Glutamatergic neuron (in vitro differentiated cells): ENCODE measurements at places on chromosomes 7 and 10. TPM values are rescaled to one million over a fixed set of nuclear protein-coding genes. Genes with fewer than 3 reads are reported as not detected.

RAB19 gene
- not detected for total RNA-seq

DNA sequence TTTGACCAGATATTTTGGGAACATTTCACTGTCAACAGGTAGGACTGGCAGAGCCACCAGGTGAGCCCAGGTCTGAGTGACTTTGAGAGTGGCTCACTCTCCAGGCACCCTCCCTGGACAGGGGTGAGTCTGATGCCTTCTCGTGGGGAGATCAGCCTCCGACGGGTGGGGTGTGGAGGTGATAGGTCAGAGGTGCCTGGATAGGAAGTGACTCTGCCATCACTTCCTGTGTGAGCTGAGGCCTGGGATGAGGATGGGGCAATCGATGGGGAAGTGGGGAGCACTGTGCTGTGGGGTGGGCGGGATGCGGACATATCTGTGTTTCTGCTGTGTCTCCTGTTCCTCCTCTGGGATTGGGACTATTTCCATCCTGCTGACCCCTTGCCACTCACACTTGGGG, 34.6 kb downstream of the IFT22 start:
- no peak for DNase-seq

DNA sequence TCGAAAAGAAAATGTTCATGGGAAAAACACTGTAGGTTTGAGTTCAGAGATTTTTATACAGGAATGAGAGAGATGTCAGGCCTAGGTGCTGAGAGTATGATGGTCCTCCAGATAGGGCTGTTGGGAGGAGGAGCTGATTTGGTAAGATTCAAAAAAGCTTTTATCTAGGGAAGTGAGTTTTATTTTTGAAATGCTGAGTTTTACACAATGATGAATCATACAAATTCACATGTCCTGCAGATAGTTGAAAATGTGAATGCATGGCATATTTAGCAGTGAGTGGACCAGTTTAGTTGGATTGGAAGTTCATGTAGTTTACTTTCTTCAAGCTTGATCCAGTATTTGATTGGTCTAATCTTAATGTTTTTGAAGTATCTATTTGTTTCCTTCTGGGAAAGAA, 154.8 kb downstream of the LRRC4 start:
- DNase-seq: no peak

DNA sequence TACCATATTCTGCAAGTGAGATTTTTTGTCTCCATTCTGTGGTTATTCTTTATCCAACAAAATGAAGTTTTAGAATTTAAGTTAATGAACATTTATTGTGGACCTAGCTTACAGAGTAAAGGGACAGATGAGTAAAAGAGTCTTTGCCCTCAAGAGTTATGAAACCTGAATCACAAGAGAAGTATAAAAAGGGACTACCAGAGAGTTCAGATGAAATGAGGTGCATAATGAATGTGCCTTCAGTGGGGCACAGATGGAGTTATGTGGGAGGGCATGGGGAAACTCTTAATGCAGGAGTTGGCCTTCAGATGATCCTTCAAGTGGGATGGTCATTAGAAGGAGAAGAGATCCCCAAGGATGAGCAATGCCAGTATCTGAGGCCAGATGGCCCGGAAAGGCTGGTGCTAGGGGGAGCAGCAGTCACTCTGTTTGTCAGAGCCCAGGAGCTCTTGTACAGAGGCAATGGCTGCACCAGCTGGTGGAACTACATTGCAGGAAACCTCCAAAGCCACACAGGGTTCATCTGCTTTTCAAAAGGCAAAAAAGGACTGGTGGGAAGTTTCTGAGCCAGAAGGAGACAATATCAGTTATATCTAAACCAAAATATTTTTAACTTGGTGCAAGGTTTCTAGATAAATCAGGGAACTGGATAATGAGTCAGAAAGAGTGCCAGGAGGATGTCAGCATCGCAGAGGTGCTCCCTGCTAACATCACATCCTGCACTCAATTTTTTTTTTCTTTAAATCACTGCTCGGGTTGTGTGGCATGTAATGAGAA, 162.0 kb downstream of the KLF6 start:
- DNase-seq: no peak

DNA sequence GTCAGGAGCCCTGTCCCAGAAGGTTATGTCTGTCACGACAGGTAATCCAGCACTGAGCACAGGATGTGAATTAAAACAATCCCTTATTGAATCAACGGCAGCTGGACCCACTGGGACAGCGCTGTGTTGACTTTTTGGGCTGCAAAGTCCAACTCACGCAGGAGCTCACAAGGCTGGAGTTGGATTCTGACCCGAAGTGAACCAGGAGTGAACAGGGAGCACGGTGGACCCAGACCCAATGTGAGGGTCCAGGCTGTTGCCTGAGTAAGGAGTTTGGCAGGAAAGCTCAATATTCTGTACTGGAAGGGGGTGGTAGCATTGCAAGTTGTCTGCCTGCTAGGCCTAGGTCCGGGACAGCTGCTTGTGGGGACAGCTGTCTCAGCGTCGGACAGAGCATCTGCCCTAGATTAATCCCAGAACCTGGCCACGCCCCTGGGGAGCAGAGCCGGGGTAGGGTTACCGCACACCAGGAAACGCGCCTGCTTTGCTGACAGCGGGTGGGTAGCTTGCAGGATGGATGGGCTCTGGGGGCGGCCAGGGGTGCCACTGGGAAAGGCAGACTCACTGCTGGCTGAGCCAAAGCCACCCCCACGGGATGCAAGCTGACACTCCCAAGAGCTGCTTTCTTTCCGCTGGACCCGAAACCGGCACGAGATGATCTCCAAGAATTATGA, 24.0 kb downstream of the COL26A1 start:
- DNase-seq: peak; percentile 94

- DNase-seq: no peak
Measured at GRCh38 chr7:97871659-97872024, 566 bp downstream of the ASNS start.

- no peak for DNase-seq
Measured at GRCh38 chr7:92671505-92672169, 81.4 kb upstream of the FAM133B start.

GRCh38 chr10:14171336-14171735, 159.4 kb downstream of the FRMD4A start:
- no peak for DNase-seq

ABCC2 gene
- 0.39 TPM for total RNA-seq

DNA sequence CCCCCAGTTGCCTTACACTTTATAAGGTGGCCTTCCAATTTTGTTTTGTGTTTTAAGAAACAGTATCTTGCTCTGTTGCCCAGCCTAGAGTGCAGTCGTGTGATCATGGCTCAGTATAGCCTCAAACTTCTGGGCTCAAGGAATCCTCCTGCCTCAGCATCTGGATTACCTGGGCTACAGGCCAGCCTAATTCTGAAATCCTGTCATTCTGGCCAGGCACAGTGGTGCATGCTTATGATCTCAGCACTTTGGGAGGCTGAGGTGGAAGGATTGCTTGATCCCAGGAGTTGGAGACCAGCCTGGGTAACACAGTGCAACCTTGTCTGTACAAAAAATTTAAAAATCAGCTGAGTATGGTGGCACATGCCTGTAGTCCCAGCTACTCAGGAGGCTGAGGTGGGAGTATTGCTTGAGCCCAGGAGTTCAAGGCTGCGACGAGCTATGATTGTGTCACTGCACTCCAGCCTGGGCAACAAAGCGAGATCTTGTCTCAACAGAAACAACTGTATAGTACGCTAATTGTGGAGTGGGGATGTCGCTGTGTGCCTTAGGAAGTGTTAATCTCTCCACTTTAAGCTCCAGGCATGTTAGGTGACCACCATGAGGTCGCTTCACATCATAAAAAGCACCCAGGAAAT, 24.7 kb upstream of the RBM33 start:
- no peak for DNase-seq

CRTAC1 gene
- total RNA-seq: 2.5 TPM

ZNF398 gene
- 13.9 TPM for total RNA-seq

GRCh38 chr7:10122551-10123100, 851.0 kb upstream of the PHF14 start:
- DNase-seq: peak; percentile 21

DNA sequence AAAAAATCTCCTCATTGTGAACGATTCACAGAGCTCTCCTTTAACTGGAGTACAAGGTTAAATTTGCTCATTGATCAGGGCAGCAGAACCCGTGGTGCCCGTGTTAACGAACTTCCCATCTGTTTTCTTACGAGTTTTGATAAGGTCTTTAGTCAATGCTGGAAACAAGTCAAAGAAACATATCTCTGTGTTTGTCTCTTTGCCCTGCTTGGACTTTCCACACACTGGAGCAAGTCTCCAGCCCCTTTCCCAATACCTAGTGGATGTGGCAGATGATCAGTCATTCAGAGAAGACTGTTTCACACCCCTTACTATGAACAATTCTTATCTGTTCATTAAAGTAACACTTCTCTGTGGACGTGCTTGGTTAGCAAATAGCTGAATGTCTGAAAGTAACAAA, 121.3 kb downstream of the ARID5B start:
- no peak for DNase-seq

DNA sequence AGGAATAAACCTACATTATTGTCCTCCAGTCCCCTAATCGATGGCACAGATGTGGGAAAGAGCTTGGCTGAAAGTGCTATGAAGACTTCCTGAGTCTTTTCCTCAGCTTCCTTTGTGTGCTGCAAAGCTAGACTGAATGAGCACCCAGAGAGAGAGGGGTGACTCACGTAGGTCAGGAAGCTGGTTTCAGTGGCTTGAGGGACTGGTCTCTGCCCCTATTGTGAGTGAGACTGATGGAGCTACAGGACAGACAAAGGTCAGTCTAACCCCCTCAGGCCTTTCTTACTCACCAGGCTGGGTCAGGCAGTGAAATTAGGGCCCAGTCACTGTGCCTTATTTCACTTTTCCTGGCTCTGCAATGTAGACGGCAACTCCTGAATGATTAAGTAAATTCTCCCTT, 171.1 kb upstream of the GRB10 start:
- no peak for DNase-seq

- DNase-seq: no peak
Measured at GRCh38 chr7:30485667-30486066, 7.1 kb upstream of the NOD1 start.

CYP26A1 gene
- 4.2 TPM for total RNA-seq

DNA sequence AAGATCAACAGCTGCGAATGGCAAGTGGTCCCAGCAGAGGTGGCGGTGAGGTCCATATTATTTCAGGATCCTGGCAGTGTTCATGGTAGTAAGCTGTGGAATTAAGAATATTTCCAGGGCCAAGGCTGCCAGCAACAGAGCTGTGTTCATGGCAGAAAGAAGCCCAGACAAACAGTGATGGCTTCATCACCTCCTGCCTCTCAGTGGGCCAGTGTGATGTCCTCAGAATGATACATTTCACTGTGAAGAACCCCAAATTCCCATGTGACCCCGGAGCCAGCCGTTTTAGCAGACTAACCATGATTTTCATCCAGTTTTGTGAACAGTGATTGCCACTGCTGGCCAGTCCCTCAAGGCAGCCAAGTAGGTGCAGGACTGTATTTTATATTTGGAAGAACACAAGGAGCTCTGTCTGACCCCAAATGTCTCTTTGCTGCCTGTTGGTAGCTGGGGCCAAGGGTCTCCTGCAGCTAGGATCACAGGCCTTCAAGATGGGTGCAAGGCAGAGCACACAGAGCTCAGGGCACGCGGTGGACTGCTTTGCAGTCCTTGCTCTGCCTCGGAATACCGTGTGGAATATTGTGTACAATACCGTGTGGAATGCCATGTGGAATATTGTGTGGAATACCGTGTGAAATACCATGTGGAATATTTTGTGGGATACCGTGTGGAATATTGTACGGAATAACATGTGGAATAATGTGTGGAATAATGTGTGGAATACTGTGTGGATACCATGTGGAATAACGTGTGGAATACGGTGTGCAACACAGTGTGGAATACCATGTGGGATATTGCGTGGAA, 132.3 kb upstream of the CHST15 start:
- no peak for DNase-seq

GIMAP1 gene
- not detected for total RNA-seq

GRCh38 chr10:63681993-63682697, 160.9 kb downstream of the REEP3 start:
- DNase-seq: no peak

RBP4 gene
- not detected for total RNA-seq

DNA sequence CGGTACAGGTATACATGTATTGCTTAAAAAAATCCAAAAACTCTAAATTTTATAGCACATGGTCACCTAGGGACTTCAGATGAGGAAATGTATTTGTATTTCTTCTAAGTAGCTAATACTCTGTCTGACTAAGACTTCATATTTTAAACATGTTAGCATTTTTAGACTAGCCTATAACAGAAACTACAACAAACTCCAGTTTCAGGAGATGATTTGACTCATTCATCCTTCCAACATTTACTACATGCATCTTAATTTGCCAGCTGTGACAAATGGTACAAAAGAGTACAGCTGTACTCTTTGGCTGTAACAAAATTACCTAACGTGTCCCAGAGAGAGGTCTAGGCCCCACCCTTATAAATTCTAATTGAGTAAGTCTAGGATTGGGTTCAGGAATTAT, 22.2 kb downstream of the TMEM209 start:
- no peak for DNase-seq

- DNase-seq: no peak
Measured at GRCh38 chr7:94507962-94508361, 1.6 kb upstream of the CASD1 start.

LDB3 gene
- total RNA-seq: 92.0 TPM

GRCh38 chr10:101229266-101230182, at the start of gene LBX1:
Gene LBX1, minus strand, starts transcription at chr10:101229463. Its CDS starts 648 bp downstream, at chr10:101228815.
- peak; percentile 31 for DNase-seq

- no peak for DNase-seq
Measured at GRCh38 chr10:32960022-32960421, 2.0 kb upstream of the ITGB1 start.

- DNase-seq: no peak
Measured at GRCh38 chr10:130353928-130354572, 217.9 kb downstream of the GLRX3 start.

TAS2R40 gene
- not detected for total RNA-seq

- DNase-seq: no peak
Measured at GRCh38 chr7:31175672-31176071, 123.6 kb downstream of the ADCYAP1R1 start.

DNA sequence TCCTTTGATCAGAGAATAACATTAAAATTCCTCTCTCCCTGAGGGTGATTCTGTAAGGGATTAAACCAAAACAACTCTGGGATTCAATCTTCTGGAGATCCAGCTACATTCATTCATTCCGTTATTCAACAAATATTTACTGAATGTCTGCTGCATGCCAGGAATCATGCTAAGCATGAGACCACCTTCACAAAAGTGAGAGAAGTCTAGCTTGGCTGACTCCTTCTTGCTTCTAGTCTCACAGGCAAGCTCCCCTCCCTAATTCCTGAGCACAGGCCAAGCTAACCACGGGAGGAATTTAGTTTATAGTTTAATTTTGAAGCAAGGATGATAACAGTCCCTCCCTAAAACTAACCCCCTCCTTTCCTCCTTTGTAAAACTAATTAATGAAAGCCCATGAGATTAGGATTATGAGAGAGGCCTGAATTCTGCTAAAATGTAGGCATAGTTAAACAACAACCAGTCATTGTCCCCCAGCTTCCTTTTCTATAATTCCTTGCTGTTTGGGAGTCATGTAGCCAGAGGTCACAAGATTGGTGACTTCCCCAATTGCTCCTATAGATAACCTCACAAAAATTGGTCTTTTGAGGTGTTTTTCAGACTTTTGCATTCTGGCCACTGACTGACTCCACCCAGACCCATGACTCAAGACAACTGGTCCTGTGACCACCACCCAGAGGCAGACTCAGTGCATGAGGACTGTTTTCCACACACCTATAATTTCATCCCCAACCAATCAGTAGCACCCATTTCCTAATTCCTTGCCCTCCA, 113.5 kb downstream of the ITGB8 start:
- DNase-seq: no peak

- DNase-seq: no peak
Measured at GRCh38 chr10:67864607-67865371, 19.7 kb upstream of the SIRT1 start.

SUN3 gene
- not detected for total RNA-seq

- no peak for DNase-seq
Measured at GRCh38 chr7:17239046-17239445, 59.4 kb upstream of the AHR start.
